MG63 (cell line): ENCODE measurements at places on chromosomes 6 and 20. TPM values are rescaled to one million over a fixed set of nuclear protein-coding genes. Genes with fewer than 3 reads are reported as not detected.

Gene FAM8A1
- total RNA-seq = 4.8 and 12.9 TPM in 2 replicates

Gene NQO2
- total RNA-seq = 4.2 and 17.6 TPM in 2 replicates

Gene SLC17A2
- total RNA-seq = not detected in 2 replicates

- DNase-seq = peak; percentile 52
These were observed 55.0 kb upstream of the HLA-A start for GRCh38 chr6:29887330-29887818.

DNA sequence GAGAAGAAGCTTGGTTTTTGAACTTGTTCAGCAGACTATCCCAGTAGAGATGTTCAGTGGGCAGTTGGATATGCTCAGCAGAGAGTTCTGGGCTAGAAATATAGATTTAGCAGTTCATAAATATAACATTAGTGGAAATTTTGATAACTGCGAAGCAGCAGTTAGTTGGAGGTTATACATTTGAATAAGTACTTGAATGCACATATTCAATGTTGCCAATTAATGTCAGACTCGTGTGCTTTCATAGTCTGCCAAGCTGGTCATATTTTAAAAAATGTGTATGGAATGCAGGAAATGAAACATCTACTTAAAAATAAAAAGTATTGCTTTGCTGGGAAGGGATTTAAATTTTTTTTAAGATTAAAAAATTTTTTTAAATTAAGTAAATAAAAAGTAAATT lies 92.5 kb upstream of the E2F3 start:
- DNase-seq = no peak

DNA sequence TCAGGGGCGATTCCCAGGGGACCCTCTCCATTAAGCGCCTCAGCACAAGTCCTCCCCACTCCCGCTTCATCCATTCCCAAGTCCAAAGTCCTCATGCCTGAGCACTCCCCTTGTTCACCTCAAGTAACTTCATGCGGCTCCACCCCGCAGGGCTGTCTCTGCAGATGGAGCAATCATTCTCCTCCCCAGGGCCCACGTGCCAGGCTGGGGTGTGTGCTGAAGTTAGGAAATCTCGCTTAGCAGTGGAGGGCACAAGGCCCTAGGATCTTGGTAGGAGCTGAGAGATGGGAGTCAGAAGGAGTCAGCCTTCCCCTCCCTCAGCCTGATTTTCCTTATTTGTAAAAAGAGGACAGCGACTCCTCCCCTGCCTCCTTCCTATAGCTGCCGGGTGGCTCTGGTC lies 3.5 kb downstream of the TGM3 start:
- no peak for DNase-seq

DNA sequence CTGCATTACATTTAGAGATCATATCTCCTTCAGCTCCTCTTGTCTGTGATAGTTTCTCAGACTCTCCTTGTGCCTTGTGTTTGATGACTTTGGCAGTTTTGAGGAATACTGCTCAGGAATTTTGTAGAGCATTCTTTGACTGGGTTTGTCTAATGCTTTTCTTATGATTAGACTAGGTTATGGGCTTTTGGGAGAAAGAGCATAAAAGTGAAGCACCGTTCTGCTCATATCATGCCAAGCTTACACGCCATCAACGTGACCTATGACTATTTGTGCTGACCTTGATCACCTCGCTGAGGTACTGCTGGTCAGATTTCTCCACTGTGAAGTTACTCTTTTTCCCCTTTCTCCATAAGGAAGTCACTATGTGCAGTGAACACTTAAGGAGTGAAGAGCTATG lies 256.0 kb downstream of the LY86 start:
- no peak for DNase-seq

Gene BPIFB4
- total RNA-seq = not detected in 2 replicates
